ENCODE measurements at places on chromosomes 7 and 10.

GRCh38 chr7:72444026-72444776 is 32.1 kb upstream of the CALN1 start:
- DNase-seq, result no peak

- DNase-seq, result no peak
These were observed 172.5 kb downstream of the ARHGAP21 start for GRCh38 chr10:24551161-24551560.

GRCh38 chr7:33418251-33418701 is 288.9 kb downstream of the BBS9 start:
- DNase-seq, result no peak

DNA sequence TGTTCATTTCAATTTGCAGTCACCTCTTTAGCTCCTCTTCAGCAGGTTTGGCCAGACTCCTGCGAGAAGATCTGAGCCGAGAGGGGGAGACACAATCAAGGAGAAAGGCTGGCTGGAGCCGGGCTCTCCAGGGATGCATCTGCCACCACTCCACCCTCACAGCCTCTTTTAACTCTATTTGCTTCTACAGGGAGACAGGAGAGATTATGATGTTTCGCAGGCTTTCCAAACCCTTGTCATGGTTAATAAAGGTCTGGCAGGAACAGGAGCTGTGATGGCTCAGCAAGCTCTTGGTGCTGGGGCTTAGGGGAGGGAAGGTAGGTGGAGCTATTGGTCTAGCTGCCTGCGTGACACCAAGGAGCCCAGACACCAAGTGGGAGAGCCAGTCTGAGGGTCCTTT is 448.1 kb upstream of the PODXL start:
- no peak for DNase-seq

- no peak for DNase-seq
These were observed 595.6 kb upstream of the NRP1 start for GRCh38 chr10:33930079-33930478.

DNA sequence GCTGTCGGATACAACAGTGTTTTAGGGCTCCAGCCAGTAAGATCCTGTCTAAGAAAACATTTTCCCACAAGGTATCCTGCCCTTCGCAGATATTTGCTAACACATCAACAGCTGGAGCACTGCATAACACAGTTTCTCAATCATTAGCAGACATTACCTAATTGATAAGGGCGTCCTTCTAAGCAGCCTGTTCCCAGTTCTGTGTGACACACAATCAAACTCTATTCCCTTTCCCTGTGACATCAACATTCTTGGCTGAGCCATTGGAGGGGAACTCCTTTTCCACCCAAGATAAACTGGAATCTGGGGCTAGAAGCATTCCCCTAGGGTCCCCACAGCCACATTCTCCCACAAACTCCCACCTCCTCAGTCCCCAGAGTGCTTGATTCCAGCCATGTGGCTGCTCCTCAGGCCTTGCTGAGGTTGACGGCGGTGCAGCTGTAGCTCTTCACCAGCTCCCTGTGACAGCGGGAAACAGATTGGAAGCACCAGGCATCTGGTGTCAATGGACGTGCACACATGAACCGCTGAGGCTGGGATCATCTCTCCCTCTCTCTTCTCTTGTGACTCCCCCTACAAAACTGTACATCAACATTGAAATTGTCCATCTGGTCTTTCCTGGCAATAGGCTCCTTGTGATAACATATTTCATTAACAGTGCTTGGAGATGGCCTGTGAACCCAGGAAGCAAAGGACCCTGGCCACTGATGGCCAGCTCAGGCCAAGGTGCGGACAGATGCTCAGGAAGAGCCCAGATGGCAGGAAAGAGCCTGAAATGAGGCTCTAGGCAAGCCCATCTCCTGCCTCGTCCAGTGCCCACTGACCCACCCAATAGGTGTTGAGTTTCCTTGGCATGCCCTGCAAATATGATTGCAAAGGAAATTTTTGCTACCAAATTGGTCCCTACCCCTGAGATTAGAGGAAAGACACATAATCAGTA is 131.1 kb upstream of the TBX20 start:
- DNase-seq, result no peak

DNA sequence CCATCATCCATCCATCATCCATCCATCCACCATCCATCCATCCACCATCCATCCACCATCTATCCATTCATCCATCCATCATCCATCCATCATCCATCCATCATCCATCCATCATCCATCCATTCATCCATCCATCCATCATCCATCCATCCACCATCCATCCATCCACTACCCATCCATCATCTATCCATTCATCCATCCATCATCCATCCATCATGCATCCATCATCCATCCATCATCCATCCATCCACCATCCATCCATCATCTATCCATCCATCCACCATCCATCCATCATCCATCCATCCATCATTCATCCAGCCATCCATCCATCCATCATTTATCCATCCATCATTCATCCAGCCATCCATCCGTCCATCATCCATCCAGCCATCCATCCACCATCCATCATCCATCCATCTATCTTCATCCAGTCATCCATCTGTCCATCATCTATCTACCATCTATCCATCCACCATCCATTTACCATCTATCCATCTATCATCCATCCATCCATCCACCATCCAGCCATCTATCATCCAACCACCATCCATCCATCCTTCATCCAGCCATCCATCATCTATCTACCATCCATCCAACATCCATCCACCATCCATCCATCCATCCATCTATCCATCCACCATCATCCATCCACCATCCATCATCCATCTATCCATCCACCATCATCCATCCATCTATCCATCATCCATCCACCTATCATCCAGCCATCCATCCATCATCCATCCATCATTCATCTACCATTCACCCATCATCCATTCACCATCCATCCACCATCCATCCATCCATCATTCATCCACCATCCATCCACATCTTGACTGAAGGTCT is 153.8 kb downstream of the SH3PXD2A start:
- DNase-seq, result no peak

GRCh38 chr10:70898687-70899086 is 10.3 kb upstream of the PCBD1 start:
- no peak for DNase-seq

GRCh38 chr7:50607524-50608125 is 42.4 kb upstream of the DDC start:
- no peak for DNase-seq

Data from pancreas (tissue), 10 donors.